T-cell (primary cell): ENCODE measurements at places on chromosomes 1 and 21. TPM values are rescaled to one million over a fixed set of nuclear protein-coding genes. Genes with fewer than 3 reads are reported as not detected.

DNA sequence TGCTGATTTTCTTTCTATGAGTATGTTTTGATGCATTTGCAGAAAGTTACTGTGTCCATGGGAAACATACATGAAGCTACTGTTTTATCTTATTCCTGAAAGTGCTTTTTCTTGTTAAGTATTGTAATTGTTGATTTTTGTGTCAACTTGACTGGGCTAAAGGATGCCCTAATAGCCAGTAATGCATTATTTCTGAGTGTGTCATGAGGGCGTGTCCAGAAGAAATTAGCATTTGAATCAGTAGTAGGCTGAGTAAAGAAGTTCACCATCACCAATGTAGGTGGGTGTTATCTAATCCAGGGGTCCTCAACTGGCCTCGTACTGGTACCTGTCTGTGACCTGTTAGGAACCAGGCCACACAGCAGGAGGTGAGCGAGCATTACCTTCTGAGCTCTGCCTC lies 760.2 kb downstream of the PLA2G4A start:
- H3K4me1 ChIP-seq = no peaks in the 10 kb centered on the region
- DNase-seq = no peak
- no peak overlapping the region for H3K27ac ChIP-seq
- no peaks in the 10 kb centered on the region for H3K36me3 ChIP-seq
- no peaks in the 10 kb centered on the region for H3K27me3 ChIP-seq
- H3K4me3 ChIP-seq = no peak overlapping the region

The CFHR5 gene
- not detected for total RNA-seq

The NBPF6 gene
- total RNA-seq = not detected

The PKP1 gene
- total RNA-seq = 0.06 TPM

The FAM110D gene
- not detected for total RNA-seq

DNA sequence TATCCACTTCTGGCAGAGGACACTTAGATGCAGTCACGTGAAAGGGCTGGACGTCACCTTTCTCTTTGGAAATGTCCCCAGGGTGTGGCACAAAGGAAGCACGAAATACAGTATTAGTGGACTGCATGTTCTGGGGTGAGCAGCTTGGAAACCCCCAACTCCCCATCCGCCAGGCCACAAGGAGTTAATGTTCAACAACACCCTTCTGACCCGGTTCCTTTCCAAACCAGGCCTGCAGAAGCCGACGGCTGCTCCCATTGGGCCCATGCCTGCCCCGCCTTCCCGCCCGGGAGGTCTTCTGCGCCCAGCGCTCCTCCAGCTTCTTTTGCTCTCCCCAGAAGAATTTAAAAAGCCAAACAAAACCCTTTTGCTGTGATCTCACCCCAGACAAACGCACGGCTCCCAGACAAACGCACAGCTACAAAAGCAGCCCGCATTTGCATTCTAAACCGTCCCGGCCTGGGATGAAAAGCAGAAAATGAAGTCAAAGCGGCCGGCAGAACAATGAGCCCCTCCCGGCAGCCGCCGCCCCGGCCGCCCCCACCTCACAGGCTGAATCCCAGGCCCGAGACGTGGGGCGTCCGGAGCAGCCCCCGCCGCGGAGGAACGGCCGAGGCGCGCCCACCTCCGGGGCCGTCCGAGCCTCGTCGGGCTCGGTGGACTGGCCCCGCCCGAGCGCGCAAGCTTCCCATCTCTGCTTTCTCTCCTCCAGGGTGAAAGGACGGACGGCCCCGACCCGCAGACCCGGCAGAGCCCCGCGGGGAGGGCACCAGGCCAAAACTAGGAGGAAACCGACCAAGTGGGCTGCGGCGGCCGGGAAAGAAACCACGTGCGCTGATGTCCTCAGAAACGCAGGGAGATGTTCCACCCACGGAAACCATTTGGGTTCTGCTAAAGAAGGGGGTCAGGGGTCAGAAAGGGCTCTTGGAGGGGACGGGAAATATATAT lies 101.9 kb downstream of the PLPP3 start:
- no peak overlapping the region for H3K27ac ChIP-seq
- no peak overlapping the region for H3K4me3 ChIP-seq
- H3K4me1 ChIP-seq = no peaks in the 10 kb centered on the region
- no peaks in the 10 kb centered on the region for H3K27me3 ChIP-seq
- no peak for DNase-seq
- H3K36me3 ChIP-seq = no peaks in the 10 kb centered on the region

- H3K4me1 ChIP-seq = peaks cover 28% of the 10 kb centered on the region
- H3K36me3 ChIP-seq = no peaks in the 10 kb centered on the region
- H3K4me3 ChIP-seq = peak overlapping the region; percentile 86
- no peaks in the 10 kb centered on the region for H3K27me3 ChIP-seq
- peak overlapping the region; percentile 34 for H3K27ac ChIP-seq
These were observed 54.6 kb upstream of the ECE1 start for GRCh38 chr1:21344750-21345443.

GRCh38 chr1:167105271-167106118 lies 11.6 kb downstream of the STYXL2 start:
- H3K4me3 ChIP-seq = no peak overlapping the region
- no peak for DNase-seq
- H3K36me3 ChIP-seq = no peaks in the 10 kb centered on the region

DNA sequence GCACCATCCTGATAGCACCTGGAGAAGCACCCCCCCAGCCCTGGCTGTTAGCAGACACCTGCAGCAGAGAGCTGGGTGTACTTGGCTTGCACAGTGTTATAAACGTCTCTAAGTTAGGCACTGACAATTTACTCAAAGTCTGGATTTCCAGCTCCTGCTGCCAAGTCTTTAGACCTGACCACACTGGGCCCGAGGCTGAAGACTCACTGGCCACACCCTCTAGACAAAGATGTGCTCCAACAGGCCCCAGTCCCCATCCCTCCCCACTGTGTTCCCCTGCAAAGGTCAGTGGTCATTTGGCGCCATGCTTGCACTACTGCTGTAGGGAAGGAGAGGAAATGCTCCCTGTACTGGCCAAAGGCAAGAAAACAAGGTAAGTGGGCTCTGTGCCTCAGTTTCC lies 31.1 kb downstream of the PADI6 start:
- H3K27me3 ChIP-seq = no peaks in the 10 kb centered on the region
- H3K27ac ChIP-seq = no peak overlapping the region
- peaks cover 4% of the 10 kb centered on the region for H3K36me3 ChIP-seq
- no peak overlapping the region for H3K4me3 ChIP-seq
- no peak for DNase-seq
- H3K4me1 ChIP-seq = no peaks in the 10 kb centered on the region

- DNase-seq = no peak
- no peak overlapping the region for H3K4me3 ChIP-seq
- peaks cover 15% of the 10 kb centered on the region for H3K4me1 ChIP-seq
- peaks cover under 1% of the 10 kb centered on the region for H3K36me3 ChIP-seq
These were observed 131.2 kb downstream of the AK5 start for GRCh38 chr1:77412820-77413530.

GRCh38 chr1:78143152-78143551 lies 97.4 kb downstream of the GIPC2 start:
- no peaks in the 10 kb centered on the region for H3K27me3 ChIP-seq
- no peak for DNase-seq
- H3K27ac ChIP-seq = peak overlapping the region; percentile 56
- H3K4me3 ChIP-seq = no peak overlapping the region
- H3K4me1 ChIP-seq = peaks cover 5% of the 10 kb centered on the region
